ENCODE measurements at places on chromosomes 3 and 15. TPM values are rescaled to one million over a fixed set of nuclear protein-coding genes. Genes with fewer than 3 reads are reported as not detected.

DNA sequence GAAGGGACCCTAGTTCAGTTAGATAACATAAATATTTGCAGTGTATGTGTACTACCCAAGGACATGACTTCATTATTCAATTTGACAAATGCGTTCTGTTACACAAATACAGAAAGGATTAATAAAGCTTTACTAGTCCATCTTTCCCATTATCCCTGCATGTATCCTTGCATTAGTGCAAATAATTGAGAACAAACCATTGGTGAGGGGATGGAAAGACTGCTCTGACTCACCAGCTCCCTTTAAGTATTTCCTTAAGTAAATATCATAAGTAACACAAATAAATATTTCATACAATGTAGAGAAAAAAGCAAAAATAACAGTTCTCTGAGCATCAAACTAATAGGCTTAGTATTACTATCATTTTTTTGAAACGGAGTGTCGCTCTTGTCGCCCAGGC, 1.9 kb upstream of the GPD1L start:
- no peak for DNase-seq

- no peak for DNase-seq
These were observed 1.7 kb downstream of the SPATA12 start for GRCh38 chr3:57062101-57062631.

DNA sequence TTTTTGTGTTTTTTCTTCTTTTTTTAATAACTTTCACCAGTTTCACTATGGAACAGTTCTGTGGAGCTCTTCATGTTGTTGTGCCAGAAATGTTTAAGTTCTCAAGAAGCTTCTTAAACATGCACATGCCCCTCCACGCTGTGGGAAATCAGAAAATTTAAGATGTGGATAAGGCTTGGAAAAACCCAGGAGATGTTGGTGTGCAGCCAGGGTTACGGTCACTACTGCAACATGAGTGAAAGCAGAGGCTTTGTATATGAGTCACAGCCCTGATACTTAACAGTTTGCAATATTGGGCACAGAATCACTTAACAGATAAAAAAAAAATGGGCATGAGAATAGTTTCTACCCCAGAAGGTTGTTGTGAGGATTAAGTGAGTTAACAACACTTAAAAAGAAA, 399.9 kb downstream of the LRTM1 start:
- no peak for DNase-seq

DNA sequence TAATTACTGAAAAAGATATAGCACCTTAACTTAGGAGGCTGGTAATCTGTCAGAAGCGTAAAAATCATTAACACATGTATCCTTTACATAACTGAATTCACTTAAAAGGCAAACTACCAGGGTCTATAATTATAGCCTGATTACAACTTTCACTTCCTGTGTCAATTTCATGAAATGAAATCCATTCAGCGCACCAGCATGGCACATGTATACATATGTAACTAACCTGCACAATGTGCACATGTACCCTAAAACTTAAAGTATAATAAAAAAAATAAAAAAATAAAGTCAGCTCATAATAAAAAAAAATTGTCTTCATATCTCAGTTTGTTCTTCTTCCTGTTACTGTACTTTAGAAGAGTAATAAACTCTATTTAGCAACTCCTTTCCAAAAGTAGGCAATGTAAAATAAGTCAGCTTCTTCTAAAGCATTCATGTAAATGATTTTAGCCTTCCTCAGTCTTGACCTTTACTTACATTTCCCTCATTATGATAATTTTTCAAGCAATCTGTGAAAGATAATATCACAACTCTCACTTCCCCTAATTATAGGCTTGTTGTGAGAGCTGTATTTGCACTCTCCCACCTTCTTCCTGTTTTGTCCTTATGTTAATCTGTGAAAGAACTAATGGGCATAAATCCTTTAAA, 50.1 kb downstream of the KBTBD8 start:
- peak; percentile 54 for DNase-seq

The LARP6 gene
- not detected for polyA plus RNA-seq

DNA sequence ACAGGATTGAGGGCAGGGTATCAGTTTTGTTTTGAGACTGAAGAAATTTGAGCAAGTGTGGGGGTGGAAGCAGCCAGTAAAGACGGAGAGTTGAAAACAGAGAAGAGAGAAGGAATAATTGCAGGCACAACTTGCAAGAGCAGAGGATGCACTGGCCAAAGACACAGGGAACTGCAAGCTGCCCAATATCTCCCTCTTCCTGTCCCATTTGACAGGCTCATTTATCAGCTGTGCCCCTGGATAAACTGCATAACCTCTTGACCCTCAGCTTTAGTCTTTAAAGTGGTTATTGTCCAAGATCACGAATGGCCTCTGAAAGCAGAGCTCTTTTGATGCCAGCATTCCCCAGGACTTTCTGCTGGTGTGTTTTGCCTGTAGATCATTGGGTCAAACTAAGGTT, 5.0 kb upstream of the RAMAC start:
- no peak for DNase-seq

The ZBED2 gene
- not detected for polyA plus RNA-seq

- DNase-seq, result no peak
These were observed 174.7 kb downstream of the SHOX2 start for GRCh38 chr3:157931517-157931916.

DNA sequence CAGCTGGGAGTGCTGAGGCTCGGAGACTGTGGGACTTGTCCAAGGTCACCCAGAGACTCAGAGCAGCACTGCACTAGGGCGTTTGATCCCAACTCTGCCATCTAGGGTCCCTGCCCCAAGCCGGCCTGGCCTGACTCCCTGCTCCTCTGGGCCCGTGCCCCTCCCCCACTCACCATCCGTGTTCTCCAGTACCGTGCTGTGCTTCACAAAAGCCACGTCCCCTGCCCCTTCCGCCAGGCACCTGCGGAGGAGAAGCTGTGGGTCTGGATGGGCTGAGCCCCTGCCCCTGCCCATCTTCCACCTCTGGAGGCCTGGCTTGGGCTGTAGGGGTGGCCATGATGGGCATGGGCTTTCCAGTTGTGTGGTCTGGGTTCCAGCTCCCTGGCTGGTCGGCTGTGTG, 8.4 kb downstream of the MELTF start:
- no peak for DNase-seq

The ANKUB1 gene
- not detected for polyA plus RNA-seq

DNA sequence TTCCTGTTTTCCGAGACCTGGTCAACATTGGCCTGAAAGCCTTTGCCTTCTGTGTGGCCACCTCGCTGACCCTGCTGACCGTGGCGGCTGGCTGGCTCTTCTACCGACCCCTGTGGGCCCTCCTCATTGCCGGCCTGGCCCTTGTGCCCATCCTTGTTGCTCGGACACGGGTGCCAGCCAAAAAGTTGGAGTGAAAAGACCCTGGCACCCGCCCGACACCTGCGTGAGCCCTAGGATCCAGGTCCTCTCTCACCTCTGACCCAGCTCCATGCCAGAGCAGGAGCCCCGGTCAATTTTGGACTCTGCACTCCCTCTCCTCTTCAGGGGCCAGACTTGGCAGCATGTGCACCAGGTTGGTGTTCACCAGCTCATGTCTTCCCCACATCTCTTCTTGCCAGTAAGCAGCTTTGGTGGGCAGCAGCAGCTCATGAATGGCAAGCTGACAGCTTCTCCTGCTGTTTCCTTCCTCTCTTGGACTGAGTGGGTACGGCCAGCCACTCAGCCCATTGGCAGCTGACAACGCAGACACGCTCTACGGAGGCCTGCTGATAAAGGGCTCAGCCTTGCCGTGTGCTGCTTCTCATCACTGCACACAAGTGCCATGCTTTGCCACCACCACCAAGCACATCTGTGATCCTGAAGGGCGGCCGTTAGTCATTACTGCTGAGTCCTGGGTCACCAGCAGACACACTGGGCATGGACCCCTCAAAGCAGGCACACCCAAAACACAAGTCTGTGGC, 16.9 kb downstream of the TMEM43 start:
- no peak for DNase-seq

The ZNF502 gene
- 0.20 TPM for polyA plus RNA-seq

The TRIM42 gene
- not detected for polyA plus RNA-seq

GRCh38 chr3:156630081-156630772, 44.2 kb upstream of the TIPARP start:
- no peak for DNase-seq

The TICRR gene
- not detected for polyA plus RNA-seq

The KY gene
- 0.03 TPM for polyA plus RNA-seq

GRCh38 chr3:43782541-43782940, 91.8 kb downstream of the ABHD5 start:
- no peak for DNase-seq
